Peyer's patch (tissue), 4 donors: ENCODE measurements at places on chromosomes 12 and 14. TPM values are rescaled to one million over a fixed set of nuclear protein-coding genes. Genes with fewer than 3 reads are reported as not detected.

DNA sequence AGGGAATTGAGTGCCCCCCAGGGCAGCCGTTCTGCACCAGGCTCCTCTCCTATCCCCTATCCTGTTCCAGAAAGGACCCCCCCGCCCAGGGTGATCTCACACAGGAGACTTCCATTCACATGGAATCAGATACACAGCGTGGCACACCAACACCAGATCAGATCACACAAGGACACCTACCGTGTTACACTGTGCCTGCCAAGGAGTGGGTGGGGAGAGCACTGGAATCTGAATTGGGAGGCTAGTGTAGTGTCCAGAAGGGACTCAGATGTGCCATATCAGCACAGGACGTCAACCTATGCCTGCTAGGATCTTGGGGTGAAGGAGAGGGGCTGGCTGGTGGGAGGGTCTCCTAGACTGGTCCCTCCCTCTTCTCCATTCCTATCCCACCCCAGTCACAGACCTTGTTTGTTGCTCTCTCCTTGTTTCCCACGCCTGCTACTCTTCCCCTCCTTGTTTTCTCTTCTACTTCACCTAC lies 2.3 kb downstream of the PTMS start:
- no peak for DNase-seq
- H3K4me3 ChIP-seq: peak overlapping the region; percentile 98
- H3K27ac ChIP-seq: peak overlapping the region; percentile 97
- no peaks in the 10 kb centered on the region for H3K4me1 ChIP-seq
- H3K36me3 ChIP-seq: no peaks in the 10 kb centered on the region

DNA sequence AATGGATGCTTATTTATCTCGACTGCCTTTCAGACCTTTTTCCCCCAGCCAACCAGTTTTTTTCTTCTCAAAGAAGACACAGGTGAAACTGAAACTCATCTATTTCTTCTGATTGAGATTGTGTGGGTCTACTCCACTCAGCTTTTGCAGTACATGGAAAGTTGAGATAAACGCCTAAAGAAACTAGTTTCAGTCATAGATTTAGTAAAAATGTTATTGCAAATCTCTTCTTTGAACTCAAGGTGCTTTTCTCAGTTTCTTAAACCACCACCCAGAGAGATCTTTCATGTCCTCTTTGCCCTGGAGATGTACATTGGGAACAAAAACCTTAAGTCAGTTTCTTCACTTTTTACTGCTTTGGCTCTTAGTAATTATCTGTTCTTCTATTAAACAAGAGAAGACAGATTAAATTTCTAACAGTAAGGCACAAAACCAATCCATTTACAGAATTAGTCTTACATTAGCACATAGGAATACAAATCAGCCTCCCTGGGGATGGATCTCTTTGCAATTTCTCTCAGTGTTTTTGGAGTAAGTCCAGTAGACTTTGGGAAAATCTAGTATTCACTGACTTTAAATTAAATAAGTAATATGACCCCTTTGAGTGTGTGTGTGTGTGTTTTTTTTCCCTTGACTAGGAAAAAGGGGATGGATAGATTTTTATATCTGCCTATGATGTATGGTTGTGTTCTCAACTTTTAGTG lies 11.6 kb downstream of the FBXW8 start:
- H3K4me3 ChIP-seq: no peak overlapping the region
- no peak for DNase-seq
- no peaks in the 10 kb centered on the region for H3K36me3 ChIP-seq
- H3K27me3 ChIP-seq: no peaks in the 10 kb centered on the region

- no peaks in the 10 kb centered on the region for H3K27me3 ChIP-seq
- H3K27ac ChIP-seq: peak overlapping the region; percentile 67
- peaks cover 22% of the 10 kb centered on the region for H3K4me1 ChIP-seq
- no peaks in the 10 kb centered on the region for H3K36me3 ChIP-seq
- DNase-seq: no peak
Measured at GRCh38 chr14:93972618-93973205, 3.7 kb downstream of the ASB2 start.

Gene OAS1
- 73.1 TPM for total RNA-seq

Gene ADGRD1
- 7.0 TPM for total RNA-seq

Gene AEBP2
- 40.1 TPM for total RNA-seq

GRCh38 chr12:51721282-51721940 lies 127.1 kb downstream of the FIGNL2 start:
- peak; percentile 47 for DNase-seq
- no peak overlapping the region for H3K4me3 ChIP-seq
- no peak overlapping the region for H3K27ac ChIP-seq

DNA sequence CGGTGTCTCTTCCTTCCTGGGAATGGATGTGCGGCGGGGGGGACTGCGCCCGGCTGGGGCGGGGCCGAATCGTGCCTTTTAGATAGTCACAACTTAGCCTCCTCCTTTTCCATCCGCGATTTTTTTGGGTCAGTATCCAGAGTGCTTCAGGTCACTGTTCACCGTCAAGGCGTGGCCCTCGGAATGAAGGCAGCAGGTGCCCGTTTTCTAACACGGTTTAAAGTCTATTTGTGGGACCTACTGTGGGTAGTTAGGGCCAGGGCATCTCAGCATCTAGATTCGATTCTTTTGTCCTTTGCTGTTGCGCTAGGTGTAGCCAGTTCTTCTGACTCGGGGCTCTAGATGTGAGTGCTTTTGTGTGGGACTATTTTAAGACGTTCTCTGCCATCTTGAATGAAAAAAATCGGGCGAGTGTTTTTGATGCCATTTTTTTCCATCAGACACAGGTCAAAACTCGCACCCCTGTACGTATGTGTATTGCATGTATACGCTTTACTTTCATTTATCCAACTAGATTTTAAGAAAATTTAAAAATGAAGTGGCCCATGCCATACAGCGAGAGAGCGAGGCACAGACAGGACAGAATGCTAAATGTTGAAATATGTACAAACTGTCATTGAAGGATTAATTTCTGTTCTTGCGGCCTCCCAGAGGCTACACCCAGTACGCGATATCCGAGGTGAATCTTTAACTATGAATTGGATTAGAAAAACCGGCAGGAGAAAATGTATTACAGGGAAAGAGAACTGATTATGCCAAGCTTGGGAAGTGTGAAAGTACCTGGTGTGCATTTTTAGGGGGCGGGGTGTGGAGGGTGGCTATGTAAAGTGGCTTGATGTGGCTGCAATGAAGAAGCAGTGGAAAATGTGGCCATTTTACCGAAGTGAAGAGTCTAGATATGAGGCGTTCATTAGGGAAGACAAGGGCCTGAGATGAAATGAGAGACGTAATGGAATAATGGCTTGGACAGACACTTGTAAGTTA lies 835 bp downstream of the VEZT start:
- H3K4me3 ChIP-seq: peak overlapping the region; percentile 85
- no peaks in the 10 kb centered on the region for H3K4me1 ChIP-seq
- peak; percentile 53 for DNase-seq
- H3K27ac ChIP-seq: peak overlapping the region; percentile 92

GRCh38 chr12:88206601-88207000 lies 64.5 kb downstream of the TMTC3 start:
- H3K4me1 ChIP-seq: no peaks in the 10 kb centered on the region
- H3K4me3 ChIP-seq: no peak overlapping the region
- DNase-seq: no peak
- no peaks in the 10 kb centered on the region for H3K36me3 ChIP-seq
- H3K27me3 ChIP-seq: no peaks in the 10 kb centered on the region
- no peak overlapping the region for H3K27ac ChIP-seq

- DNase-seq: peak; percentile 15
- no peak overlapping the region for H3K4me3 ChIP-seq
- no peaks in the 10 kb centered on the region for H3K4me1 ChIP-seq
- no peak overlapping the region for H3K27ac ChIP-seq
Measured at GRCh38 chr14:100842799-100843198, 16.9 kb downstream of the MEG3 start.

- no peaks in the 10 kb centered on the region for H3K27me3 ChIP-seq
- H3K4me1 ChIP-seq: no peaks in the 10 kb centered on the region
- DNase-seq: no peak
- H3K36me3 ChIP-seq: no peaks in the 10 kb centered on the region
- H3K27ac ChIP-seq: no peak overlapping the region
Measured at GRCh38 chr12:54251667-54252284, 28.1 kb downstream of the CBX5 start.

DNA sequence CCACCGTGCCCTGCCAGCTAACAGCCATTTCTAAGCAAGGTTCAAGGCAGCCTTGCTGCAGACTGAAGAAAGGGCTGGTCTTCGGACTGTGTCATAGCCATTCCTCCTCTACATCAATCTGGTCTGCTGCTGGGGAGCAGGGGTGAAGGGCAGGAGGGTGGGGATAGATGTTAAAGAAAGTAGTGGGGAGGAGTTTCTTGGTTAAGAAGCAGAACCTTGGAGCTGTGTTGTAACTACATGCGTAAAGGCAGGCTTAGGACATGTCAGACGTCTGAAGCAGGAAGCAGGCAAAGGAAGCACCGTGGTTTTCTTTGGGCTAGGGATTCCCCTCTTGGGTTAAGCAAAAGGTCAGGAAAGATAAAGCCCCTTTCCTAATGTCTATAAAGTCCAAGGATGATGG lies 18.1 kb upstream of the NEK9 start:
- no peaks in the 10 kb centered on the region for H3K27me3 ChIP-seq
- peak overlapping the region; percentile 62 for H3K27ac ChIP-seq
- H3K4me3 ChIP-seq: no peak overlapping the region
- no peaks in the 10 kb centered on the region for H3K36me3 ChIP-seq
- H3K4me1 ChIP-seq: no peaks in the 10 kb centered on the region

- peaks cover 10% of the 10 kb centered on the region for H3K4me1 ChIP-seq
- H3K27ac ChIP-seq: no peak overlapping the region
- H3K36me3 ChIP-seq: no peaks in the 10 kb centered on the region
- no peaks in the 10 kb centered on the region for H3K27me3 ChIP-seq
- DNase-seq: no peak
Measured at GRCh38 chr12:94269316-94269999, 121.1 kb downstream of the PLXNC1 start.

DNA sequence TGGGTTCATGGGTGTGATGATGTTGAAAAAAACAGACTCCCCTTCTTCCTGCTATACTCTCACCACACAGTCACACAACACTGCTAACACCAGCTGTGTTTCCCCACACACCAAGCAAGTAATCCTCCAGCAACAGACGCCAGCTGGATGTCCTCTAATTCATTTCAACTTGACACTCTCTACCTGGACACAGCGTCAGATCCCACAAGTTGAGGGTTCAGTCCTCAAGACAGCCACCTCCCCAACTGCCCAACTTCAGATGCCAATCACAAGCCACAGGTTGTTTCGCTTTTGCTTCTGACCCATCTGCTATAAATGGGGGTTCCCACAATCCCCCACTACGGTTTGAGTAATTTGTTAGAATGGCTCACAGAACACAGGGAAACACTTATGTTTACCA lies 49.3 kb downstream of the TMEM30B start:
- no peaks in the 10 kb centered on the region for H3K27me3 ChIP-seq
- H3K27ac ChIP-seq: no peak overlapping the region
- H3K4me3 ChIP-seq: no peak overlapping the region
- H3K36me3 ChIP-seq: no peaks in the 10 kb centered on the region
- no peaks in the 10 kb centered on the region for H3K4me1 ChIP-seq

GRCh38 chr12:41441180-41441579 lies 253.1 kb downstream of the PDZRN4 start:
- H3K36me3 ChIP-seq: no peaks in the 10 kb centered on the region
- H3K4me1 ChIP-seq: no peaks in the 10 kb centered on the region
- no peak overlapping the region for H3K27ac ChIP-seq
- DNase-seq: no peak
- H3K4me3 ChIP-seq: no peak overlapping the region

DNA sequence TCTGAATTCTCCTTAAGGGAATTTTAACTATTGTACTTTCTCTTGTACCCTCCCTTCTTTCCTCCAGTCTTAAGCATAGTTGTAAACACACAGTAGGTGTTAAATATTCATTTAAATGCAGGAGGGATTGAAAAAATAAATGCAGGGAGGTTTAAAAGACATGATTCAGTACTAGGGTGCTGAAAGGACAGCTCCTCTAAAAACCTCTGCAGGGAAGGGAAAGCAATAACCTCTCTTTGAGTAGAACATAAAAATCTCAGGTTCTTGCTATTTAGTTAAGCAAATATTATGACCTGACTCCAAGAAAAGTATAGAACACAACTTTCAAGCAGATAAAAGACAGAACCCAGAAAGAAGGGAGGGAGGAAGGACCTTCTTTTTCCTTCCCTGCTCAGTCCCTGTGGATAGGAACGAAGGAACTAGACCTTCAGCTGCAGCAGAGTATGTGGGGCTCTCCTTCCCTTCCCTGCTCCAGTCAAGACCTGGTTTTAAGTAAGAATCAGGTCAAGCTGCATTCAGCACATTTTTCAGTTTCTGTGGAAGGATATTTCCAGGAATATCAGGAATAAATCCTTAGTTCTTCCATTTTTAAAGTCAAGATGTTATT lies 4.7 kb downstream of the MAP3K9 start:
- H3K27ac ChIP-seq: no peak overlapping the region
- no peaks in the 10 kb centered on the region for H3K4me1 ChIP-seq
- no peak overlapping the region for H3K4me3 ChIP-seq
- H3K27me3 ChIP-seq: no peaks in the 10 kb centered on the region
- DNase-seq: no peak

- no peak for DNase-seq
- no peaks in the 10 kb centered on the region for H3K4me1 ChIP-seq
- no peaks in the 10 kb centered on the region for H3K27me3 ChIP-seq
- H3K36me3 ChIP-seq: no peaks in the 10 kb centered on the region
- no peak overlapping the region for H3K27ac ChIP-seq
Measured at GRCh38 chr12:44431647-44432343, 444.3 kb downstream of the NELL2 start.

GRCh38 chr14:32635061-32635719 lies 303.5 kb upstream of the NPAS3 start:
- no peaks in the 10 kb centered on the region for H3K36me3 ChIP-seq
- DNase-seq: no peak
- no peak overlapping the region for H3K4me3 ChIP-seq
- no peak overlapping the region for H3K27ac ChIP-seq
- H3K27me3 ChIP-seq: no peaks in the 10 kb centered on the region

DNA sequence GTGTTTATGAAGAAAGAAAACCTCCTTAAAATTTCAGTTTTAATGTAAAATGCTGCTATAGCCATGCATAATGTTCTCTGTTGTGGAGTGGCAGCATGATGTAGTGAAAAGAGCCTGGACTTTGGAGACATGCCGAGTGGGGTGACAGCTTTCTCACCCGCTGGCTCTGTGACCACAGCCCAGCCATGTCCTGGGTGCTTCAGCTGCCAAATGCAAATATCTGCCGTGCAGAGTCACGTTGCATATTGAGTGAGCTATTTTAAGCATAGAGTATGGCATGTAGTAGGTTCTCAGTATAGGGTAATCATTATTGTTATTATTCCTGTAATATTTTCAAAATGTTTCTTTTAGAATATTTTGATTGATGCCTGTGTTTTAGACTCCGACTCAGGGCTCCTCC lies 15.5 kb upstream of the TCTN2 start:
- H3K4me1 ChIP-seq: no peaks in the 10 kb centered on the region
- H3K36me3 ChIP-seq: no peaks in the 10 kb centered on the region
- H3K27ac ChIP-seq: no peak overlapping the region
- DNase-seq: peak; percentile 49
- H3K4me3 ChIP-seq: no peak overlapping the region
- no peaks in the 10 kb centered on the region for H3K27me3 ChIP-seq

GRCh38 chr14:51626185-51626584 lies 25.5 kb upstream of the FRMD6 start:
- H3K27me3 ChIP-seq: no peaks in the 10 kb centered on the region
- H3K27ac ChIP-seq: no peak overlapping the region
- no peak overlapping the region for H3K4me3 ChIP-seq
